Brain (organoid and tissue), 16 donors: ENCODE measurements at places on chromosomes 5 and 9. TPM values are rescaled to one million over a fixed set of nuclear protein-coding genes. Genes with fewer than 3 reads are reported as not detected.

Gene PCDHAC2
- polyA plus RNA-seq: 1.8 TPM

Gene NTRK2
- polyA plus RNA-seq: 58.8 TPM

Gene ARID3C
- polyA plus RNA-seq: not detected

Gene CARD9
- polyA plus RNA-seq: 0.58 TPM

Gene DENND4C
- polyA plus RNA-seq: 16.0 TPM

Gene SEMA5A
- polyA plus RNA-seq: 2.5 TPM

Gene ZFP2
- 0.95 TPM for polyA plus RNA-seq

Gene HARS2
- polyA plus RNA-seq: 15.0 TPM

Gene FAM221B
- not detected for polyA plus RNA-seq

Gene PCDHGA8
- 0.12 TPM for polyA plus RNA-seq

Gene OR2Y1
- polyA plus RNA-seq: not detected

Gene NR5A1
- polyA plus RNA-seq: not detected

Gene IL7R
- 0.34 TPM for polyA plus RNA-seq

Gene PSD2
- polyA plus RNA-seq: 23.1 TPM

Gene SPAG8
- 3.3 TPM for polyA plus RNA-seq

Gene N4BP3
- polyA plus RNA-seq: 8.8 TPM

Gene WNK2
- polyA plus RNA-seq: 70.2 TPM

Gene LHX2
- polyA plus RNA-seq: 283 TPM

Gene GLRA1
- not detected for polyA plus RNA-seq

Gene GTF3C4
- 24.0 TPM for polyA plus RNA-seq

Gene MEIKIN
- polyA plus RNA-seq: not detected

Gene ZNF658
- 0.59 TPM for polyA plus RNA-seq

Gene CRHBP
- 2.2 TPM for polyA plus RNA-seq

Gene CBY3
- not detected for polyA plus RNA-seq

Gene PLPPR1
- 7.1 TPM for polyA plus RNA-seq

Gene UAP1L1
- 24.1 TPM for polyA plus RNA-seq

Gene GDA
- polyA plus RNA-seq: 10.5 TPM

Gene INVS
- 9.9 TPM for polyA plus RNA-seq

Gene RMRP
- not detected for polyA plus RNA-seq

Gene LIFR
- 7.6 TPM for polyA plus RNA-seq

Gene LCN15
- 32.6 TPM for polyA plus RNA-seq

Gene ACTBL2
- polyA plus RNA-seq: not detected

Gene TAF11L10
- not detected for polyA plus RNA-seq
